Substantia nigra (tissue), 51 donors: ENCODE measurements at places on chromosomes 2 and 18.

- DNase-seq = no peak
These were observed 5.5 kb downstream of the RBM45 start for GRCh38 chr2:178117725-178118124.

- DNase-seq = no peak
These were observed 481 bp downstream of the BCL11A start for GRCh38 chr2:60552851-60553494.

GRCh38 chr2:62181843-62182242 is 14.1 kb upstream of the B3GNT2 start:
- no peak for DNase-seq

DNA sequence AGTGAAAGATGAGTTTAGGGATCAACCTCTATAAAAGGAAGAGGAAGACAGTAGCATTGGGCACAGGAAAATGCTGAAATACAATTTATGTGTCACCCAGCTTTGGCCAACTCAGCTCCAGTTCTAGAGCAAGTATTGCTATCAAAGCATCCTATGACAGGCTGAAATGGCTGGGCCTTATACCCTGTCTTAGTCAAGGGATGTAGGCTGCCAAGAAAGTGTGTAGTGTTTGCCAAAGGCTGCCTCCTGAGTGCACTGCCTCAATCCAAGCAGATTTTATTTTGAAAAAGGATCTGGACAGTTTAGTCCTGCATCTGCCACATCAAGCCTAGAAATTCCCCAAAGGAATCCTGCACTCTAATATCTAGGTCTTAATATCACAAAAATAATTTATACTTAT is 359.9 kb upstream of the ZC3H15 start:
- no peak for DNase-seq

GRCh38 chr2:101300164-101300563 is 8.3 kb downstream of the RNF149 start:
- no peak for DNase-seq

- DNase-seq = no peak
These were observed 64.2 kb upstream of the CDCA7 start for GRCh38 chr2:173290518-173290917.

DNA sequence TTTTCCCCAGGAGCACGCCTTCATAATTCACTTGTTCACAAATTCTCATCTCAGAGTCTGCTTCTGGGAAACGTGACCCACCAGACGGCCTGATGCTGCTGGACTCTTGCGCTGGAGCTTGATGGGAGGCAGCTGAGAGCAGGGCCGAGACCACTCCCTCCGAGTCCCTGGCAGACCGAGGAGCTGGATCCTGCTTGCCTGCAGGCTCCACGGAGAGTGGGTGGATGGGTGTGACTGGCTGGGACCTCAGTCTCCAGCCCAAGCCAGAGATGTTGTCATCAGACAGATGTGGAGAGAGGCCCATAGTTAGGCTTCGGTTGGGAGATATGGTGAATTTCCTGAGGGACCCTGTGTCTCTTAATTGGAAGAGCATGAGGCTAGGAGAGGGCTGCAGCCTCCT is 76.4 kb downstream of the TSN start:
- no peak for DNase-seq

DNA sequence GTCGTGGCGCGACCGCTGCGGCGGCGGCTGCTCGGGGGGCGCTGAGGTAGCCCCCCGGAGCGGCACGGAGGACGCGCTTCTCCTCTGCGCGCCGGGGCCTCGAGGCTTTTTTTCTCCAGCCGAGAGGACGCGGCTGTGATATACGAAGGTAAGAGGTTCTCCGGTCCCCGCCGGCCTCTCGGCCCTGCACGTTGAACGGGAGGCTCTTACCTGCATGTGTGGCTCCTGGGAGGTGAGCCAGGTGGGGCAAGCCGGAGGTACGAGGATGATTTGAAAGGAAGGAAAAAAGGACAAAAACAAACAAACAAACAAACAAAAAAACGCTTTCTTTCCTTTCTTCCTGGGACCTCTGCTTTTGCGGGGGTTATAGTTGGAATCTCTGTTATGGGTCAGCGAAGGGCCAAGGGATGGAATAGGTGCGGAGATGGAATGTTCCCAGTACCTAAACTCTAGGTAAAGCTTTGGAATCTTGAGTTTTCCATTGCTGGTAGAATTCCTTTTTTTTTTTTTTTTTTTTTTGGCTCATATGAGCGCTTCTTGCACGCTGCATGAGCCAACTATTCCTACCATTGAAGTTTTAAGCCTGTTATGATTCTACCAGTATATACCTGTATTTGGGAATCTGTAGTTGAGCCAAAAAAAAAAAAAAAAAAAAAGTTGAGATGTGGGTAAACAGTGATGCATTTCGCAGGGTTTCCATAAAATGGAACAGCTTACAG is 674 bp downstream of the PTPN4 start:
- DNase-seq = no peak

DNA sequence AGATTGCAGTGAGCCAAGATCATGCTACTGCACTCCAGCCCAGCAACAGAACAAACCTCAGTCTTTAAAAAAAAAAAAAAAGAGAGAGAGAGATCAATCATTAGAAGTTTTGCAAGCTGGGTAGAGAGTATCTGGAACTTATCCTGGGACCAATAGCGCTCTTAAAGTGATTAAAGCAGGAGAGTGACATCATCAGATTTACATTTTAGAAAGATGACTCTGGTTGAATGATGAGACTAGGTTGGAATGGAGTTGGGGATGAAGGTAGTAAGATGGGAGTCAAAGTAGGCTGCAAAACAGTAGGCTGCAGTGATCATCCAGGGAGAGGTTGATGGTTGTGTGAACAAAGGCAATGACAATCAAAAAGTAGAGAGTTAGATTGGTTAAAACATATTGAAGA is 37.8 kb downstream of the MYL1 start:
- DNase-seq = no peak

DNA sequence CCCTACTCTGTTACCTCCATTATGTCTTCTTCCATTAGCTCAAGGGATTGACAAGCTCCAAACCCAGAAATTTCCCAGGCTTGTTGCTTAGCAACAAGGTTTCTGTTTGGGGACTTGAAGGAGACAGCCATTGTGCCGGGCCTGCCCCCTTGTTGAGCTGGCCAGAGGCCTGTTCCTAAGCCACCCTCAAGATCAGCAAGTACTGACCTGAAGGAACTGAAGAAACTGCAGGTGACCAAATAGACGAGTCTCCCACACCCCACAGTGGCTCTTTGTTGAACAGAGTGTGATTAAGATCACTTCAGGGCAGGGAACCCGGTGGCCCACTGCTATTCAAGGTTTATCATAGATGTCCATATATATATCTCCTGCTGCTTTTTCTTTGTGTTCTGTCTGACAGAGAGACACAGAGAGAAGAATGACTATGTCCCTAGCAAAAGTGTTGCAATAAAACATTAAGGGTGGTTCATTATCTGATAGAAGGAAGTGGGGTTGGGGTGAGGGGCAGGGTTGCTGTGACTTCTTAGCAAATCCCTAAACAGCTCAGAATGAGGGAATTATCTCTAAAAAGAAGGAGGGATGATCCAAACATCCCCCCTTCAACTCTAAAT is 69.2 kb downstream of the RNF144A start:
- no peak for DNase-seq

GRCh38 chr2:38499548-38500282 is 103.0 kb downstream of the HNRNPLL start:
- no peak for DNase-seq

DNA sequence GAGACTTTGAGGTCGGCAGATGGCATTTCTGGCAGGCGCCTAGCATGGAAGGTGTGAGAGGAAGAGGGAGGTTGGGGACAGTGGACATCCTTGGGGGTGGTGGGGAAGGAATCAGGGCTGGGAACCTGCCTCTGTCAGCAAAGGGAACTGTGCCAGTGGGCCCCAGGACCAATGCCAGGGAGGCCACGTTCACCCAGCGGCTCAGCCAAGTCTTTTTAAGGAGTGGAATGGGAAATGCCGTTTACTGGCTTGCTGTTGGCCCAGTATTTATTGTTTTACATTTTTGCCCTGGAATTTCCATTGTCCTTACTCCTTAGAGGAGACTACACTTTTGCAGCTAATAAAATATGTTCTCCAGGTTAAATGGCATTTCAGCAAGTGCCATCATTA is 135.2 kb downstream of the MCFD2 start:
- DNase-seq = no peak

DNA sequence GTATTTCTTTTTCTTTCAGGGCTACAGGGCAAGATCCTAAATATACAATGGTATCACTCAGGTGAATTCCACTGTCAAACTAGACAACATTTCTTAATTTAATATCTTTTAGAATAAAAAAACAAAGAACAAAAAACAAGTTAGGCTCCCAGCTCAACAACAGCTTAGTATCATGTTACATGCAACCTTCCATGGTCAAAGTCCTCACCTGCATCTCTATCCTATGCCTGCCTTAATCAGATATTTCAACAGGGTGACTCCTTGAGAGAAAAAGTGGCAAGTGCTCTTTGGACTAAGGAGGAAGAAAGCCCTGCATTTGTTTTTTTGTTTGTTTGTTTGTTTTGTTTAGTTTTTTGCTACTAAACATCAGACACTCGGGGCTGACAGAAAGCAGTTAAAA is 50.2 kb downstream of the WDFY1 start:
- DNase-seq = no peak
